ENCODE measurements at places on chromosomes 3 and 15. TPM values are rescaled to one million over a fixed set of nuclear protein-coding genes. Genes with fewer than 3 reads are reported as not detected.

DNA sequence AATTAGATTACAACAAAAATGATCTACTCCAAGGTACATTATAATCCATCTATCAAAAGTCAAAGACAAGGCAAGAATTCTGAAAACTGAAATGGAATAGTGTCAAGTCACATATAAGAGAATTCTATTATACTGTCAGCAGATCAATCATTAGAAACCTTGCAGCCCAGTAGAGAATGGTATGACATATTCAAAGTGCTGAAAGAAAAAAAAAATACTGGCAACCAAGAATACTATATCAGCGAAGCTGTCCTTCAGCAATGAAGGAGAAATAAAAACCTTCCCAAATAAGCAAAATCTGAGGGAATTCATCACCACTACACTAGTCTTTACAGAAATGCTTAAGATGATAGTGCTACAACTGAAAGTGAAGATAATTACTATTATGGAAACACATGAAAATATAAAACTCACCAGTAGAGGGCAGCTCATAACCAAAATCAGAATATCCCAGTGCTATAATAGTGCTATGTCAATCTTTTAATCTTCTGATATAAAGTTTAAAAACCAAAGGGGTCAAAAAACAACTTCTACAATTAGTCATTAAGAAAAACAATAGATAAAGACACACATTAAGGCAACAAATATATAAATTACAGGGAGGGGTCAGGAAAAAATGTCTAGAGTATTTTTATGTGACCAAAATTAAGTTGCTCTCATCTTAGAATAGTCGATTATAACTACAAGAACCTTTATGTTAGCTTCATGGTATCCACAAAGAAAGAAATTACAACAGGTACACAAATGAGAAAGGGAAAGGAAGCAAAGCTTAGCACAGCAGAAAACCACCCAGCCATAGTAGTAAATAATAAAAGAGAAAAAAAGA is 190.7 kb upstream of the CNTN6 start:
- DNase-seq = no peak

Gene MINDY2
- 29.2 TPM for polyA plus RNA-seq

DNA sequence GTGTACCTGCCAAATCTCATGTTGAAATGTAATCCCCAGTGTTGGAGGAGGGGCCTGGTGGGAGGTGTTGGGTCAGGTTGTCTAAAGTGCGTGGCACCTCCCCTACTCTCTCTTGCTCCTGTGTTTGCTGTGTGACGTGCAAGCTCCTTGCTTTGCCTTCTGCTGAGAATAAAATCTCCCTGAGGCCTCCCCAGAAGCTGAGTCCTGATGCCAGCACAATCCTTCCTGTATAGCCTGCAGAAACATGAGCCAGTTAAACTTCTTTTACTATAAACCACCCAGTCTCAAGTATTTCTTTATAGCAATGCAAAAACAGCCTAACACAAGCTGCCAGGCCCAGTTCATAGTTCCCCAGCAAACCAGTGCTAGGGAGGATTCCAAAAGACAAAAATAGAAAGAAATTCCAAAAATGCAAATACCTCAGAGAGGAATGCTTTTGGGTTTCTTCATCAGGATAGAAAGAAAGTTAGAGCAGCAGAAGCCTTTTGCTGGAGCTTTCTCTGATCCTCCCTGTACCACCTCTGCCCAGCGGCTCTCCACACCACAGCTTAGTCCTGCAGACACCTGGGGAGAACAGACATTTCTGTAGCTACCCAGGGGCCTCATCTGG is 25.9 kb upstream of the CDV3 start:
- no peak for DNase-seq

DNA sequence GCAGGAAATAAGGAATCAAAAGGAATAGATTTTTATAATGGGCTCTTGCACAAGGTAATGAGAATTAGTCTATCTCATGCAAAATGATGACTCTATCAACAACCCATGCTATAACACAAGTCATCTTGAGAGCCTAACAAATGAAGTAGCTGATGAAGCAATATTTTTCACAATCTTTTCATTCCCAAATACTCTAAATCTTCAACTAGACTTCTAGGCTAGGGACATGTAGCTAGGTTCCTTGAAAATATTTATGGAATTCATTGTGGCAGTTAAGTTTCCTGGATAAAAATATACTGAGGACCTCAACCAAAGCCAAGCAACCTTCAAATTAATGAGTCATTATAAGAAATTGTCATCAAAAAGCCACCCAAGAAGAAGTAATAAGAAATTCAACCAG is 55.4 kb downstream of the DCBLD2 start:
- DNase-seq = no peak

Gene EPM2AIP1
- 57.6 TPM for polyA plus RNA-seq

GRCh38 chr3:32501783-32502117 is 902 bp downstream of the CMTM6 start:
- DNase-seq = no peak

DNA sequence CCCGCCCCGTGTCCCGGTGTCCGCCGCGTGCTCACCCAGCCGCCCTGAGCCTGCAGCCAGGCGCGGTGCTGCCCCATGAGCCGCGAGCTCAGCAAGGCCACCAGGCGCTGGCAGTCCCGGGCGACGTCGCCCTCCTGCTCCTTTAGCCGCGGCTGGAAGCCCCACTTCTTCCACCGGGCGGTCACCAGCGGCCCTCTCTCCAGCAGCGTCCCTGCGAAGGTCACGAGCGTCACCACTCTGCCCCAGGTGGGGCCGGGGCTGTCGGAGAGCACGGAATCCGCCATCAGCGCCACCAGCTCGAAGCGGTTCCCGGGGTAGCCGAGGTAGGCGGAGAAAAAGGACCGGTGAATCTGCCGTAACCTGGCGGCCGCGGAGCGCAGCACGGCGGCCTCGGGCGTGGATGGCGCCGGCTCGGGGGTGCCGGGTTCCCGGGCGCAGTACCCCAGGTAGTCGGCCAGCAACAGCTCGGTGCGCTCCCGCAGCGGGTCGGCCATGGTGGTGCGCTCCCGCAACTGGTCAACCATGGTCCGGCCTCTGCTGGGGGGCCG is 298 bp downstream of the BCL2L10 start:
- no peak for DNase-seq

GRCh38 chr3:132519914-132520313 is 77.2 kb upstream of the ACKR4 start:
- DNase-seq = no peak

GRCh38 chr15:91866371-91866905 is 12.9 kb downstream of the SLCO3A1 start:
- no peak for DNase-seq

- DNase-seq = no peak
These were observed 75.3 kb upstream of the ACP3 start for GRCh38 chr3:132241776-132242514.

Gene CNTN3
- polyA plus RNA-seq = 5.8 TPM

Gene TMF1
- polyA plus RNA-seq = 47.5 TPM

GRCh38 chr3:150662410-150663200 is 41.1 kb downstream of the ERICH6 start:
- DNase-seq = no peak

- DNase-seq = no peak
These were observed 40.2 kb downstream of the IDH2 start for GRCh38 chr15:90062023-90062442.

DNA sequence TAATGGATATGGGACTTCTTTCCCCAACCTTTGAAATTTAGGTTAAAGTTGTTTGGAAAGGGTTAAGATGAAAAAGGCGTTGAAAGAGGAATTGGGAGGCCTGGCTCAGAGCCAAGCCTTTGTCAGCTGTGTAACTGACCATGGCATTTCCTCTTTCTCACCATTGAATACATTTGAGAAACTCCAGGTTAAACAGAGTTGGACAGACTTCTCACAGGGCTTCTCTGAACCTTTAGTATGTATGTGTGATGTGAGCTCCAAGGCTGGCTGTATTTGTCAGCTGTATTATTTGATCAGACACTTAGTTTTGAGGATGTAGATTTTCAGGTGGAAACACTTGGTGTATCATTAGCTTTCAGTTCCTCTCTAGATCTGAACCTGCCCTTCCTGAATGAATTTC is 136.4 kb upstream of the GOLGA6L4 start:
- no peak for DNase-seq

- DNase-seq = no peak
These were observed 49.0 kb upstream of the GCNT3 start for GRCh38 chr15:59562448-59563186.
